ENCODE measurements at places on chromosomes 5 and 9.

DNA sequence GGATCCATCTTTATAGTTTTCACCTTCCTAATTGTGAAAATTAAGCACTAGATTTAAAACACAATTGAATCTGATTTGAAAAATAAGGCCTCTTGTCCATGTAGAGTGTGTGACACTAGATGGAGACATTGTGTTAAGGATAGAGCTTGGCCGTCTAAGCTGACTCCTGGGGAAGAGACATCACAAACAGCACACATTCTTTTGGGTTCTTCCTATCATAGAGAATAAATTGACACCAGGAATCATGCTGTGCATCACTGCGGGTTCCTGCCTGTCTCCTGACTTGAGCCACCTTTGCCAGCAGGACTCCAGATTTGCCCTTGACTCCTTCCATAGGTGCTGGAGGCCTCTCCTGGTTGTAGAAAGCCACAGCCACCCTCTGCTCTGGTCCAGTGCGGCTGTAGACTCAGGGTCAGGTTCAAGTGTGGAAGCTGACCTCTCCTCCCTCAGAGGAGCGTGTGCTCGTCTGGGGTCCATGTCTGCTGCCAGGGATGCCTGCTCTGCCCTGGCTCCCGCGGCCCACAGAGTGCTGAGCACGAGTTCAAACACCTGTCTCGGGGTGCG is 11.2 kb downstream of the ROPN1L start:
- peak; percentile 75 for DNase-seq

GRCh38 chr5:77133061-77133758 is 46.1 kb upstream of the ZBED3 start:
- DNase-seq: no peak

- no peak for DNase-seq
Observed at GRCh38 chr9:37938121-37938891, 34.4 kb upstream of the SLC25A51 start.

GRCh38 chr5:145471026-145471425 is 364.1 kb downstream of the PRELID2 start:
- no peak for DNase-seq

GRCh38 chr5:169980418-169981053 is at the start of gene INSYN2B:
INSYN2B (minus strand) TSS chr5:169980495; CDS start chr5:169883898, 96,597 bp downstream.
- DNase-seq: no peak

DNA sequence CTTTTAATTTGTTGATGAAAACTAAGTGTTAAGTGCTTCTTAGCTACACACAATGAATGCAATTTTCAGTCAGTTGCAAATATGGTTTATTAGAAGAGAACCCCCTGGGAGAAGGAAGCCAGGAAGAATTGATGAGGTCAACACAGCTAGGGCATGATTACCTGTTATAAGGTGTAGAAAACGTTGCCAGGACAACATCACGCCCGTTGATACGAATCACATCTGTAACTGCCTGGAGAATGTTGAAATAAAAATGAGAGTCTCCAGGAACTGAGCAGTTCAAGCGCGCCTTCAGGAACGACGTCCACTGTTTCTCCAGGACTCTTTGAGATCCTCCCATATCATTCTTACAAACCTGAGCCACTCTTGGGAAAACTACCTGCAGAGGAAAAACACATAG is 88.0 kb downstream of the SEMA6A start:
- DNase-seq: no peak

DNA sequence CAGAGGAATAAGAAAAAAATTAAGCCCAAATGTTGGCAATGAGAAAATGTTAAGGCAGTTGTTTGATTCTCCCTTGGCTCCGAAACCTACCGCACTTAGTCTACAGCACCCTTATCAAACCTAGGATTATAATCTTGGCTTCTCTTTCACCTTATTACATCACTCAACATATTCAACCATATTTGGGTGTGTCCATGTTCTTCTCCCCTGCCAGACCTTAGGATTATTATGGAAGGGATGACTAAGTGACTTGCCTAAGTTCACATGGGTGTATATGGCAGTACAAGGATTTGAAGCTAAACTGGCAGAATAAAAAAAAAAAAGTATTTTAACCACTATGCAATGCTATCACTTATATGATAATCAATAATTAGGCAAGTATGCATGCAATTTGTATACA is 76.4 kb downstream of the PLK2 start:
- DNase-seq: no peak

Data from CD4-positive, alpha-beta T cell treated with Interleukin-17A for 1 hour (primary cell).